ENCODE measurements at places on chromosomes 7 and 10.

DNA sequence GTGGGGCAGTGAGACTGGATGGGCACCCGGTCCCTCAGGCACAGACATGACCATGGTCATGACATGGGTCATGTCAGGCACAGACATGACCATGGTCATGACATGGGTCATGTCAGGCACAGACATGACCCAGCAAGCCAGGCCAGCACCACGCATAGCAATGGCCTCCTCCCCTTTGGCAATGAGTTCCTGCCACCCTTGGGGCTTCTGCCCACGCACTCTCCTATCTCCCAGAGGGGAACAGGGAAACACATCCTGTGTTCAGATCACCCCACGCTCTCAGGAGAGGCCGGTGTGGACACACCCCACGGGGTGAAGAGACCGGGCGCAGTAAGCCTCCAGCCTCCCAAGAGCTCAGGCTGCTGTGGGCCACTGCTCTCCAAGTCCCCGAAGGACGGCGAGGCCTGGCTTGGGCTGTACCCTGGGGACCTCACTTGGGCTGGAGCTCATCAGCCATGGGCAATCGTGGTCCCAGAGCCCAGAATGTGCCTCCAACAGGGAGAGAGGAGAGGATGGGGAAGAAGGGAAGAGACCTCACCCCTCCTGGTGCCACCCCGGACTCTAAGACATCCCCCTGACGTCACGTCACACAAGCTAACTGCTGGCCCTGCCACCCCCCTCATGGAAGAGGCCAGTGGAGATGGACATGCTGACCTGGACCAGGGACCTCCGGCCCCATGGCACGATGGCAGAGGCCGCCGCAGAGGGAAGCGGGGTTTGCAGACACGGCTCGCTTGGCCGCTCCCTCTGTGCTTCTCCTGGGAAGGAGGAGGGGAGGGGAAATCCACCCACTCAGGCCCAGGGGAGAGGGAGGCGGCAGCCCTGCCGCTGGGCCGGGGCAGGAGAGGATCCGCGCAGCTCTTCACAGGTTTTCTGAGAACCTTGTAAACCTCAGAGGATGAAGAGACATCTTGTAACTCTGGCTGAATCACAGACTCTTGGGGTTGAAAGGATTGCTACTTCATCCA is 269.6 kb downstream of the ELFN1 start:
- no peak for DNase-seq

DNA sequence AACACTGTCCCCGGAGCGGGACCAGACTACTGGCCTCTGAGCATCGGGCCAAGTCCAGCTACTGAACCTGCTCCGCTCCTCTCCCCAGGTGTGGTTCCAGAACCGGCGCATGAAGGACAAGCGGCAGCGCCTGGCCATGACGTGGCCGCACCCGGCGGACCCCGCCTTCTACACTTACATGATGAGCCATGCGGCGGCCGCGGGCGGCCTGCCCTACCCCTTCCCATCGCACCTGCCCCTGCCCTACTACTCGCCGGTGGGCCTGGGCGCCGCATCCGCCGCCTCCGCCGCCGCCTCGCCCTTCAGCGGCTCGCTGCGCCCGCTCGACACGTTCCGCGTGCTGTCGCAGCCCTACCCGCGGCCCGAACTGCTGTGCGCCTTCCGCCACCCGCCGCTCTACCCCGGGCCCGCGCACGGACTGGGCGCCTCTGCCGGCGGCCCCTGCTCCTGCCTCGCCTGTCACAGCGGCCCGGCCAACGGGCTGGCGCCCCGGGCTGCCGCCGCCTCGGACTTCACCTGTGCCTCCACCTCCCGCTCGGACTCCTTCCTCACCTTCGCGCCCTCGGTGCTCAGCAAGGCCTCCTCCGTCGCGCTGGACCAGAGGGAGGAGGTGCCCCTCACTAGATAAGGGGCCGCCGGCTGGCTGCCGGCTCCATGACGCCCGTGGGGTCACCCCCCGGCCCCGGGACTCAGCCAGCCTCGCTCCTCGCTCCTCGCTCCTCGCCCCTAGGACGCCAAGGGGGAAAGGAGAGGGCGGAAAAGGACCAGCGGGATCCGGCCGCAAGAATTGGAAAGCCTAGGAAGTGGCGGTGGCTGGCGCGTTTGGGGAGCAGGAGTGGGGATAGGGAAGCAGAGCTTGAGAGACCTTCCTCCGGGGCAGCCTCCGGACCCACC is 3.4 kb downstream of the EVX1 start:
- peak; percentile 27 for DNase-seq

GRCh38 chr10:9166770-9167169 is 1112.3 kb downstream of the GATA3 start:
- DNase-seq, result no peak

GRCh38 chr10:101195921-101196320 is 33.3 kb downstream of the LBX1 start:
- no peak for DNase-seq

DNA sequence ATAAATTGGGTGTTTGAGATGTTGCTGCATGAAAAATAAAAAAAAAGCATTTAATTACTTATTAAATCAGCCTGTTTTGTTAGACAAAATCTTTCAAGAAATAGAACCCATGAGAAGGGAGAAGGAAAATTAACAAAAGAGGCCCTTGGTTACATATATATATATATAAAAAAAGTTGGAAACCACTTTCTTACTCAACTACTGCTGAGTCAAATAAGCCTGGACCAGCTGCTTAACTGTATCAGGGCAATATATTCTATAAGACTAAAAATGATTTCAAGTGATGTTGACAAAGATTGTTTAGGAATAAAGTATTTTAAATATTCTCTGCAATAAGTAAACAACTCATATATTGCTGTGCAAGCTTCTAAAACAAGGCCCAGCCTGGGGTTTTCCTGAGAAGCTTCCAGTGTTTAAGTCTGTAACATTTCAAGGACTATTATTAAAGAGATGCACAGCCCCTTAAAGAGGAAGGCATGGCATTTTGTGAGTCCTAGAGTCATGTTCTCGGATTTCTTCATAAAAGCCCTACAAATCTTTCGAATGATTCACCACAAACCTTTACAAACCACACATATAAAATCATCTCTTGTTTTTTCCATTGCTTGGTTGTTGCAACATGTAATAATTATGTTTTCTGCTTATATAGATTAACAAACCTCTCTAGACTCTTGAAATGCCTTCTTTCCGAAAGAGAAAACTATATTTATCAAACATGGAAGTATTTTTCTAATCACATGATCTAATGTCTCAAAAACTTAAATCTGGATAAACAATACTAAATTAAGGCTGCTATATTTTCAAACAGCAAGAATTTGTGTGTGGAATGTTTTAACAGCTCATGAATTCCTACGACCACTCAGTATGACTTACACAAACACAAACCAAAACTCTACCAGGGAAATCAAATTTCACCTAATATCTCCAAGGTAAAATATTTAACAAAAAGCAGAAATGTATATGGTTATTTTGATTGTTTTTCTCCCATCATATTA is 14.3 kb downstream of the JAZF1 start:
- no peak for DNase-seq

DNA sequence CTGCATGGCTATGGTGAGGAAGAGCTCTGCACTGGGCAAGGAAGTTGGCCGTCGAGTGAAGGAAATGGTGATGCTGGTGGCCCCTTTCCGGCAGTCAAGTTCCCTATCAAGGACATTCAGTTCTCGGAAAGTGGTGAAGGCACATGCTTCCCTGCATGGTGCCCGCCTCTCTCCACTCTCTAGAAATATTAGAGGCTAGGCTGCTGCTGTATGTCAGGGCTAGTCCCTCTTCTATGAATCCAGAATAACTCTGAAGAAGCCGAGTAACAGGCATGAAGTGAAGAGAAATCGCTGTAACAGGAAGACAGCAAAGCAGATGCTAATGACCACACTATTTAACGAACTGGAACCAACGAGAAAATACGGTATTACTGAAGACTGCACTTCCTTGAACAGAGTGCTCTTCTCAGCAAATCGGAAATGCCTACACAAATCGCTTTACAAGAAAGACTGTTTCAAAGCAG is 5.4 kb downstream of the IDI1 start:
- no peak for DNase-seq

- no peak for DNase-seq
These were observed 248.3 kb downstream of the PHF14 start for GRCh38 chr7:11221984-11222383.

GRCh38 chr7:37109016-37109683 is 339.5 kb downstream of the ELMO1 start:
- DNase-seq, result no peak

DNA sequence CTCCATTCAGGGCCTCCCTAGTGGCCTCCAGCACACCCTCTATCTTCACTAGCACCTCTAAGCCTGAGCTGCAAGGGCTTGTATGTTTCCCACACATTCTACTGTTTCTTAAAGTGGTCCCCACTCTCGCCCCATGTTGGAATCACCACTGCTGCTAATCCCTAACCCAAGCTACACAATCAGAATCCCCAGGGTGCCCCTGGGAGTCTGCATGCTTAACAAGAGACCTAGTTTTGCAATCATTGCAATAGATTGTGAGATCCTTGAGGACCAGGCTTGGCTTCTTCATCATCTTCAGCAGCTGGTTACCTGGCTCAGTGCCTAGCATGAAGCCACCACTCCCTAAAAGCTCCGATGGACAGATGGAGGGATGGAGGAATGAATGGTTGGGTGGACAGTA is 113.9 kb downstream of the MYOF start:
- no peak for DNase-seq

DNA sequence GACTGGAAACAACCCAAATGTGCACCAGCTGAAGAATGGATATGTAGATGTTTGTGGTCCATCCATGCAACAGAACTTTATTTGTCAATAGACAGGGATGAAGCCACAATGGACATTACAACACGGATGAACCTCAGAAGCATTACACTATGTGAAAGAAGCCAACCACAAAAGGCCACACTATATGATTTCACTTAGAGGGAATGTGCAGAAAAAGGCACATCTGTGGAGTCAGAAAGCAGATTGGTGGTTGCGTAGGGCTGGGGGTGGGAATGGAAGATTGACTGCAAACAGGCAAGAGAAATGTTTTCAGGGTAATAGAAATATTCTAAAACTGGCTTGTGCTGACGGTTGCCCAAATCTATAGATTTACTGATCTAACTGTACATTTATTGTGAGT is 34.3 kb upstream of the WASHC2A start:
- DNase-seq, result no peak
